ENCODE measurements at places on chromosomes 16 and 17.
A peak's percentile ranks its signal among the peaks of the same experiment; 100 is the strongest.

- no peak for DNase-seq
These were observed 1.8 kb upstream of the HOXB4 start for GRCh38 chr17:48579760-48580554.

- DNase-seq, result no peak
These were observed 23.9 kb downstream of the USP22 start for GRCh38 chr17:21018894-21019293.

GRCh38 chr17:30113213-30113612 lies 3.4 kb upstream of the NSRP1 start:
- no peak for DNase-seq

GRCh38 chr17:8225813-8226535 lies 15.6 kb upstream of the AURKB start:
- DNase-seq, result peak; percentile 59

GRCh38 chr16:24747441-24747840 lies 18.0 kb downstream of the TNRC6A start:
- no peak for DNase-seq

DNA sequence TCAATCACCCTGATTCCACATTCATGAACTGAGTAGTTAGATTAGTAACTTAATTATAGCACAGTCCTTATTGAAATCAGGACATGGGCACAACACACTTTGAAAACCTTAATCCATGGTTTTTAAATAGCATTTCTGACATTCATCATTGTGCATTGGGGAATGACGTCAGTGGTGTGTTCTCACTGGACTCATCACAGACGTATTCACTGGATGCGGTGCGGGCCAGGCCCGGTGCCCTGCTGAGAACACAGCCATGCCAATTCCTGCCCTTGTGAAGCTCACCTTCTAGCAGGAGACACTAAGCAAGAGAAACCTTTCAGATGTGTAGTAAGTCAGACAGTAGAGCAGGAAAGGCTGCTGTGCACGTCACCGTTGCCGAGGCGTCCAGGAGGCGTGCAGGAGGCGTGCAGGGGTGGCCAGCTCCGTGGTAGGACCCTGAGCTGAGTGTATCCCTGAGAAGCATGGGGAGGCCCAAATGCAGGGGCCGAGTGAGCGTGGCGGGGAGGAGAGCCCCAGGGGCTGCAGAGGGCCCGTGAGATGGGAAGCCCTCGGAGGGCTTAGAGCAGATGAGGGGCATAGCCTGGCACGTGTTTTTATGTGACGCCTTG lies 12.9 kb downstream of the BANP start:
- no peak for DNase-seq

DNA sequence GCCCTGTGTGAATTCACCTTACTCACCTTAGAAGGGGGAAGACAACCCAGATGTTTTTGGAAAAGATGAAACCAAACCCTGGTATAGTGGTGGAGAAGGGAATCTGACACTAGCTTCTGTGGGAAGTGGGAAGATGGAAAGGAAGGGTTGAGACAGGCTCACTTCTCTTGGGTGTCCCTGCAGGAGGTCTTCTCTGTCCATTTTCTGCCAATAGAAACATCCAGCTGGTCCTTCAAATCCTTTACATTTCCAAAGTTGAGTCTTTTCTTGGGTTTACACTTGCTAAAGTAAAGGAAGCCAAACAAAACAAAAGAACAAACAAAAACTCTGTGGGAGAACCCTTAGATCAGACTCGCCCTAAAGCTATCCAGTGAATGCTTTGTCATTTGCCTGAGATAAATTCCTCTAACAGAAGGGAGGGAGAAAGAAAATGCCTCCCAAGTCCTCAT lies 10.2 kb downstream of the HOXB1 start:
- no peak for DNase-seq

GRCh38 chr16:58940609-58941008 lies 206.5 kb upstream of the GOT2 start:
- DNase-seq, result no peak

- DNase-seq, result no peak
These were observed 45.8 kb upstream of the CIBAR2 start for GRCh38 chr16:85157813-85158742.

DNA sequence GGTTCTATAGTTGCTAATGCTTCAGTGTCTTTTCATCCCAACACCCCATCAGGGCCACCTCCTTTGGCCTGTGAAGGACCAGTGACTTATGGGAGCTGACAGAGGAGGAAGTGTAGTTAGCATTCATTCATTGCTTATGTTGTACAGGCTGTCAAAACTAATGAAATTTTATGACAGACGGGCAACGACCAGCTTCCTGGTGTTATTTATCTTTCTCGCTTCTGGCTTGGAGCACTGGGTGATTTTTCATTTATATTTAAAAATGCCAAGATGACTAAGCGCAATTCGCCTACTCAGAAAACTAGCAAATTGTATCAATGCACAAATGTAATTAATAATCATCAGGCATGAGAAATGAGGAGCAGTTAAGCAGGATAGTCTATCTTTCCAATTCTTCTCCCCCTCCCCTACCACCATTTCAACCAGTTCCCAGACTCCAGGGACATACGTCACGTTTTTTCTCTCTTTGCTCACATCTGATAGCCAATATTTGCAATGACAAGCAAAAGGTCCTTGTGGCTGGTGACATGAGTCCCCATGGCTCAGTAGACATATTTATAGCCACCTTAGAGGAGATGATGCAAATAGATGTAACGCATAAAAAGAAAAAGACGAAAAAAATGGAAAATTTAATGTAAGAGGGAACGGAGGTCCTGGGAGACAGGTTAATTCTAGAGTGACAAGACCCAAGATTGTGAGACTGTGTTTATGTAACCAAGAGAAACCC lies 11.2 kb downstream of the CDRT15 start:
- no peak for DNase-seq

DNA sequence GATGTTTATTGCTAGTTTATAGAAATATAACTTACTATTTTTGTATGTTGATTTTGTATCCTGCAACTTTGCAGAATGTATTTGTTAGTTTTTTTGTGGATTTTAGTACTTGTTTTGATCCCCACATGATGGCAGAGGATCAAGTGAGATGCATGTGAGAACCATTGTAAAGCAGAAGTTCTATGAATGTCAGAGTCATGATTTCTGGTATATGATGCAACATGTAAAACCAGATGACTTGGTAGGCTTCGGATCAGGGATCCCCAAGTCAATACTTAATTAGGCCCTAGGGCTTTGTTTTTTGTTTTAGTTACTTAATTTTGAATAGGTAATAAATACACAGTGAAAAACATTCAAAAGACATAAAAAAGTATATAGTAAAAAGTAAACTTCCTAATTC lies 45.8 kb downstream of the ESRP2 start:
- no peak for DNase-seq

- no peak for DNase-seq
These were observed 41.1 kb upstream of the FAAP100 start for GRCh38 chr17:81593105-81593871.

DNA sequence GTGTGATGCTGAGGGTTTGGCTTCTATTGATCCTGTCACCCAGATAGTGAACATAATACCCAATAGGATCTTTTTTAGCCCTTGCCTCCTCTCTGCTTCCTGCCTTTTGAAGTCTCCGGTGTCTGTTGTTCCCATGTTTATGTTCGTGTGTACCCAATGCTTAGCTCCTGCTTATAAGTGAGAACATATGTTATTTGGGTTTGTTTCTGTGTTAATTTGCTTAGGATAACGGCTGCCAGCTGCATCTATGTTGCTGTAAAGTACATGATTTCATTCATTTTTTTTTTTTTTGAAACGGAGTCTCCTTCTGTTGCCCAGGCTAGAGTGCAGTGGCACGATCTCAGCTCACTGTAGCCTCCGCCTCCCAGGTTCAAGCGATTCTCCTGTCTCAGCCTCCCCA lies 23.0 kb downstream of the DUS2 start:
- DNase-seq, result no peak

DNA sequence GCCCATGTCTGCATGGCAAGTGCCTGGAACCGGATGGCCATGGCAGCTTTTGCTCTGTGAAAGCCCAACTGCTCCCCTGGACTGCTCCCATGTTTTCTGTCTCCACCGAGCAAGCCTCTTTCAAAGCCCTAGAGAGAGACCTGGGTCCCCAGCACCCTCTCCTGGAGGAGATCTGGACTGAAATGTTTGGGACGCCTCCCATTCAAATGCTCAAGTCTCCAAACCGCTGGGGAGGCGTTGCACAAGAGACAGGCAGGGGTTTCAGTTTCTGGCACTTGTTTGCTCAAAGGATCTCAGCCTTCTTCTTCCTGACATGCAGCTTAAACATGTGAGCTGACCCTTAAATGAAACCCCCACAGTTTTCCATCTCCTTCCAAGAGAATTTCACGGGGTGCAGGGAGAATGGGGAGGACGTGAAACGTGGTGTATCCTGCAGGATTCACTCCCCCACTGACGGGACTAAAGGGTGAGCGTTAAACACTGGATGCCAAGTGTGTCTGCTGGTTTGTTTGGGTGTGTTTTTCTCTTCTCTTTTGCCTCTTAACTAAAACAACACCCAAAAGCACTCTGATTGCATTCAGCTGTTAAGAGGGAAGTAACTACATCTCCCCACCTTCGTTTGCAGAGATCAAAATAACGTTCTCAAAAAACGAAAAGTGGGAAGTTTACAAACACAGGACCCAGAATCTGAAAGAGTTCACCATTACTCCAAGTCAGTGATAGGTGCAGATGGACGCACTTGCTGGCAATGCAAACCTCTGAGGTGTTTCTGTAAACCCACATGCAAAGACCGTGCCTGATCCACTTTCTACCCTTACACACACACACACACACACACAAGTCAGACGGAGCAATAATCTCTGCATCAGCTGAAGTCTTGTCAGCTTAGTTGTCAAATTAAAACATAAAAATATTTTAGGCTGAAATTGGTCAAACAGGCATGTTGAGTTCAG lies 256.9 kb downstream of the C16orf95 start:
- DNase-seq, result peak; percentile 32

- DNase-seq, result no peak
These were observed 4.5 kb upstream of the TSPOAP1 start for GRCh38 chr17:58332778-58333735.

- DNase-seq, result no peak
These were observed 304.2 kb upstream of the TNRC6C start for GRCh38 chr17:77654296-77654695.

- DNase-seq, result no peak
These were observed 791.3 kb upstream of the SOX9 start for GRCh38 chr17:71329310-71330098.

DNA sequence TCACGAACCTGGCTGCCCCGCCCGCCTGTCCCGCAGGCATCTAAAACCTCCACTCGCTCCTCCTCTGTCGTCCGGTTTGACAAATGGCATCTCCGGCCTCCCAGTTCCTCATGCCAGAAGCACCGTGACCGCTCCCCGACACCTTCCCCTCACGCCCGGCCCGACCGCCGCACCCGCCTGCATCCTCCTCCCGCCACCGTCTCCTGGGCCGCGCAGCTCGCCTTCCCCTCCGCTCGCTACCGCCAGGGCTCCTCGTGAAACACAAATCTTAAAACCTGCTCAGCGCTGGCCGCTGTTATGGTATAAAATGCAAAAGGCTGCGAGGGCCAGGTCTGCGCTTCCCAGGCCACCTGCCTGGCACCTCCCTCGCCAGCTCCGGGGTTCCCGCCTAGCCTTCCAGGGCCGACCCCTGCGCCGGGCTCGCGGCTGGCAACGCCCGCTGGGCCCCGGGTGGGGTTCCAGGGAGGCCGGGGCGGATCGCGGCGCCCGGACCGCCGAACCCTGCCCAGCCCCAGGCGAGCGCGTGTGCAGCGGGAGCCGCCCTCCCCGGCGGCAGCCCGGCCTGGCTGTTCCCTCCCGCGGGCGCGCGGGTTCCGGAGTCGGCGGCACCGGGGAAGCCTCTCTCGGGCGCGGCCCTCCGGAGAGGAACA lies 488 bp downstream of the SPSB3 start:
- no peak for DNase-seq

- DNase-seq, result no peak
These were observed 162.4 kb upstream of the TOX3 start for GRCh38 chr16:52709306-52709705.

GRCh38 chr17:50218771-50219315 lies 17.4 kb upstream of the COL1A1 start:
- DNase-seq, result peak; percentile 89

- no peak for DNase-seq
These were observed 15.4 kb upstream of the MEAK7 start for GRCh38 chr16:84519855-84520254.

GRCh38 chr17:58492238-58493121 lies 4.3 kb upstream of the HSF5 start:
- no peak for DNase-seq

- no peak for DNase-seq
These were observed 4.0 kb downstream of the ERN1 start for GRCh38 chr17:64125937-64126336.

DNA sequence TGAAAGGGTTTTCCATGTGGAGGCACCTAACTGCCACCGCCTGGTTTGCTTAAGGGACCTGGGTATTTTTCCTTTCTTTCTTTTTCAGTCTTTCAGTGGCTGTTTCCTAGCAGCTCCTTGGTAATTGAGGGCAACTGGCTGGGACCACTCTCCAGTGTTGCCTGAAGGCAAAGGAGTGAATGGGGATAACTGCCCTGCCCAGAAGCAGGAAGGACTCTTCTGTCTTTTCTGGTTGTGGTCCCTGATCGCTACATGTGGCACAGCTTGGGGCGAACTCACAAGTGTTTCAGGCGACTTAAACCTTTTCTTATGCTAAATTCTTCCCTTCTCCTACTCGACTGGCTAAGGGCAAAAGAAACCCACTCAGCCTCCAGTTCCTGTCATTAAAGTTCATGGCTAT lies 10.1 kb upstream of the TMEM98 start:
- DNase-seq, result no peak

DNA sequence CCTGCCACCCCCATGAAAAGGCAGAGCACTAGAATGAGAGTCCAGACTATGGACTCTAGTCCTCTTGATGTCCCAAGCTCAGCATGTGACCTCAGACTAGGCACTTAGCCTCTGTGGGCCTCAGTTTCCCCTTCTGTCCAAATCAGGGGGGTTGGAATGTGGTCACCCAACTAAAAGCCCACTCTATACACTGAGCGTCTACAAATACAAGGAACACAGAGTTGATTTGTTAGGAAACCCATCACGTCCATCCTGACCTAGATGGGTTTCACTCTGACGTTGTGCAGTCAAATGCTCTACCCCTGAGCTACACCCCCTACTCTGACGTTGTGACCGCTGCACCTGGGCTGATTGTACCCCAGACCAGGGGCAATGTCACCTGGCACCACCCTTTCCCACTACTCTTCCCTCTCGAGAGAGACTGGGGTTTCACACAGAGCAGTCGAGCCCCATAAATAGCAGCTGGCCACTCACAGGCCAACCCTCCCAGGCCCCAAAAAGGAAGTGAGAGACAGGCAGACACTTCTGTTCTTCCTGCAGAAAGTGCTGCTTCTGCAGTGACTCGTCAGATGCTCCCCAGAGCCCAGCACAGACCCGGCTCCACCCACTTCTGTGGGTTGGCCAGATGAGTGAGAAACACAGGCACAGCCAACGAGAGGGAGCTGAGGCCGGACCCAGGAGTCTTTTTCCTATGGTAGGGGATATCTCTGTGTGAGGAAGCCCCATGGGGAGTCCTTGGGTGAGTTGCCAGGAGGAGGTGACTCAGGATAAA lies 16.1 kb upstream of the TNFRSF13B start:
- peak; percentile 27 for DNase-seq

DNA sequence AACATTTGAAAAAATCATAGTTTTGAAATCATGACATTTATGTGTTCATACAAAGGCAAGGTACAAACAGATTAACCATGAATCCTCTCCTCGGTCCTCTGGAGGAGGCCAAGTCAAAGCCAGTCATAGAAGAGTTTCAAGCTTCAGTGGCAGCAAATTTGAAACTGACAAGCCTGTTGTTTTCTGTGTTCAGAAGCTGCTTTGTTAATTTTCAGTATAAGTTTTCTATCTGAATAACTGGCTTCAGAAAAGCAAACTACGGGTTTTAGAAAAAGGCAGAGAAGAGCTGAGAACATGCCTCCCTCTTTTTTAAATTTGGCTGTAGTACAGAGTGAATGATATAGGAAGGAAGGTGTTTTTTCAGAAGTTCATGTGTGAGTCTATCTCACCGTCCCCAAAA lies 79.6 kb upstream of the CLEC18B start:
- DNase-seq, result no peak

All from AG04450 (cell line).